ENCODE measurements at places on chromosomes 7 and 10. TPM values are rescaled to one million over a fixed set of nuclear protein-coding genes. Genes with fewer than 3 reads are reported as not detected.

DNA sequence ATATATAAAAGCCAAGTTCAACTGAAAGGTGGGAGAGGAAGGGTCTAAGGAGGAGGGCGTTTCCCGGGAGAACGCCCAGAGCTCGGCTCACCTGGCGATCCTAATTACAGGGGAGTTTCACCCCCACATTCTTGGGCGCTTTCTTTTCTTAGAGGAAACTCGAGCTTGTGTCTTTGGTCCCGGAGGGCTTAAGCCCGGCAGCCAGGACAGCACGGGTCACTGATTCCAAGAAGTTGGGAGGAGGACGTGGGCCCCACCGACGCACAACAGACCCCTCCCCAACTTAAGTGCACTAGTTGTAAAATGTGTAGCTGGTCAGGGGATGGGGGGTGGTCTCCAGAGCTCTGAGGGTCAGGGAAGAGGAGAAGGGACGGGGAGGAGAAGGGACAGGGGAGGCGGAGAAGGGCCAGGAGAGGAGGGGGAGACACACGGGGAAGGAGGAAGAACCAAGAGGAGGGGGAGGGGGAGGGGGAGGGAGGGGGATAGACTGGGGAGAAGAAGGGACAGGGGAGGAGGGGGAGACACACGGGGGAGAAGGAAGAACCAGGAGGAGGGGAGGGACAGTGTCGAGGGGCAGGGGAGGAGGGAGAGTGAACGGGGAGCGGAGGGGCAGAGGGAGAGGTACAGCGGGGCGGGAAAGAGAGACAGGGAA, 874 bp downstream of the BAIAP2L1 start:
- DNase-seq: no peak

- DNase-seq: no peak
These were observed 25.1 kb downstream of the AP5Z1 start for GRCh38 chr7:4800487-4800886.

LANCL2 gene
- 17.9 TPM for total RNA-seq

CREB5 gene
- 2.4 TPM for total RNA-seq

DNA sequence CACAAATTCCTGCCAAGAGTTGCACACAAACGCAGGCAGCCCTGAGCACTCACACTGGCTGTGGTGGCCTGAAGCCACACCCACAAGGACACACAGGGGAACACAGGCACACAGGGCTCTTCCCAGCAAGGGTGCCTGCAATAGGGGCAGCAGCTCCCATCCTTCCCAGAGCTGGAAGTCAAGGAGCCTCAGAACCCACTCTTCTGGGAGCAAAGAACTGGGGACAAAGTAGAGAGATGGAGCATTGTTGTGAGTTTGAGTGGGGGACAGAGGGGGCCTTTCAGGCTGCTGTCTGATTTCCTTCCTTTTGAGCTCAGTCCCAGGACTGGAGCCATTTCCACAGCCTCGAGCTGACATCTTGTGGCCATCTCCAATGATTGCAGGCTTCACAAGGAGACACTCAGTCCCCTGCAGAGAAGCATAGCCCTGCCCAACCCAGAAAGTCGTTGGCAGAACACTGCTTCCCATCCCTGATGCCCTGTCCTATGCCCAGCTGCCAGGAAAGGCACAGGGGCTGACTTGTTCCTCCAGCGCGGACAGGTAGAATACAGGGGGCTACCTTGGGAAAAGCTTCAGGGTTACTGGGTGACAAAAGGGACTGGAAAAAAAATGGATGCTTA, 34.4 kb upstream of the SLF2 start:
- peak; percentile 56 for DNase-seq

GRCh38 chr7:10804770-10805169, 168.9 kb upstream of the PHF14 start:
- DNase-seq: no peak

ADARB2 gene
- 0.21 TPM for total RNA-seq

GIMAP4 gene
- 8.4 TPM for total RNA-seq

Data from left colon (tissue), 2 donors.